Fibroblast of skin of left quadriceps (primary cell): ENCODE measurements at places on chromosomes 2 and 18.

DNA sequence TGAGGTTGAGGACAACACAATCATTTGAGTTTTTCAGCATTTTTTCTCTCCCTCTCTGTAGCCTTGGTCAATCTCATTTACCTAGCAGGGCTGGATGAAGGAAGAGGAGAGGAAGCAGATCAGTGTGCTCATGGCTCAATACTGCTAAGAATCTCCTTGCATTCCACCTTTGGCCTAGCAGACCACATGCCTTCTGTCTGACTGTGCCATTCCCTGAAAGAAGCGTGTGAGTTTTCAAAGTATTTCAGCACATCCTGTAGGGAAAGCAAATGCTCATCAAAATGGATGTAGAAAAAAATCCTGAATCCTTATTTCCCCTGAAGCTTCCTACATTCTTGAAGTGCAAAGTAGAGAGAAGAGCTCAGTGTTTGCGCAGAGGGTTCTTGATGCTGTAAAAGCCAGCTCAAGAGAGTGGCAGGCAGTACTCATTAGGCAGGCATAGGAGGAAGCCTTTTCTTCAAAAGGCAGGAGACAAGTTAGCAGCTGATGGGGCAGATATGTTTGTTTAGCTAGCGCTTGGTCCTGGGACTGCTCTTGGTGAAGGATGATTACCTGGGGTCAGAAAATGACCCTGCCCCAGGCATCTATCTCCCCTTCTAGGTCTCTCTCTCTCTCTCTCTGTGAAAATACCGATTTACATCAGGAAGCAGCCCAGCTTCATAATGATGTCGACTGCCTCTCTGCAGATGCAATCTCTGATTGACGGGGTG, 14.4 kb upstream of the PIK3C3 start:
- DNase-seq, result peak; percentile 88

GRCh38 chr18:63224630-63225029, 94.9 kb downstream of the BCL2 start:
- DNase-seq, result no peak

DNA sequence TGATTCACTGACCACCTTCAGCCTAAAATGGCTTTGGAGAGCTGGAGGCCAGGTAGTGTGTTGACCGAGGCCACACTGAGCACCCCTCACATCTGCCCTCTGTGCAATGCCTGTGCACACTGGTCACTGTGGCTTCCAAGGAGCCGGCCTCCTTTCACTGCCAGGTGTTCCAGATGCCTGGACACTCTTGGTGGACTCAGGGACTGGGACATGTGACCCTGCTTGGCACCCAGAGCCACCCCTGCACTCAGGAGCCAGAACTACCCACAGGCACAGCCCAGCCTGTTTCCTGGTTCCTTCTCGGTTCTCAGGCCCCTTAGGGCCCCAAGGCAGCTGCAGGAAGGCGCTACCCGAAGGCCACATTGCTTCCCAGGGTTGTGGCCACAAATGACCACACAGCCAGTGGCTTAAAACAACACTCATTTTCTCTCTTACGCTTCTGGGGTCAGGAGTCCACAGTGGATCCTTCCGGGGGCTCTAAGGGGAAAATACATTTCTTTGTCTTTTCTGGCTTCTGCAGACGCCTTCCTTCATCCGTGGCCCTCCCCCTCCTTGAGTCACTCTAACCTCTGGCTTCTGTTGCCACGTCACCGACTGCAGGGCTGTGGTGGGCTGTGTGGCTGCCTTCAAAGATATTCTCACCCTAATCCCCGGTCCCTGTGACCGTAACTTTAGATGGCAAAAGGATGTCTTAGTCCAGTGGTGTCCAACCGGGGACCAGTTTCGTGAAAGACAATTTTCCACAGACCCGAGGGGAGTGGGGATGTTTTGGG, 78.6 kb downstream of the ASB1 start:
- DNase-seq, result no peak

GRCh38 chr2:159030674-159031380, 62.4 kb downstream of the TANC1 start:
- DNase-seq, result no peak

- no peak for DNase-seq
These were observed 161.4 kb upstream of the GYPC start for GRCh38 chr2:126494593-126494992.

DNA sequence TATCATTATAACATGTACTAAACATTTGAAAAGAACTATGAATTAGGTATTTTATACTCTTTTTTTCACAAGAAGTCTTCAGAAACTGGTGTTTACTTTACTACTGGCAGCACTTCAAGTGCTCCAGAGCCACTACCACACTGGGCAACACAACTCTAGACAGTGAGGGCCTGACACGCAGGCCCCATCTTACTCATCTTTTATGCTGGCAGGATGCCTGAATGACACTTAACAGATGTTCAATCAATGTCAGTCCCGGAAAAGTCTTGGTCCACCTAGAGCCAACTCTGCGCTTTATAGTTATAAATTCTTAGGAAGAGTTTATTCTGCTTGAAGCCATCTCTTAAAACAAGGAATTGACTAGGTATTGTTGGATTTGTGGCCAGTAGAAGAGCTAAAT, 8.7 kb upstream of the WIPF1 start:
- DNase-seq, result peak; percentile 80

DNA sequence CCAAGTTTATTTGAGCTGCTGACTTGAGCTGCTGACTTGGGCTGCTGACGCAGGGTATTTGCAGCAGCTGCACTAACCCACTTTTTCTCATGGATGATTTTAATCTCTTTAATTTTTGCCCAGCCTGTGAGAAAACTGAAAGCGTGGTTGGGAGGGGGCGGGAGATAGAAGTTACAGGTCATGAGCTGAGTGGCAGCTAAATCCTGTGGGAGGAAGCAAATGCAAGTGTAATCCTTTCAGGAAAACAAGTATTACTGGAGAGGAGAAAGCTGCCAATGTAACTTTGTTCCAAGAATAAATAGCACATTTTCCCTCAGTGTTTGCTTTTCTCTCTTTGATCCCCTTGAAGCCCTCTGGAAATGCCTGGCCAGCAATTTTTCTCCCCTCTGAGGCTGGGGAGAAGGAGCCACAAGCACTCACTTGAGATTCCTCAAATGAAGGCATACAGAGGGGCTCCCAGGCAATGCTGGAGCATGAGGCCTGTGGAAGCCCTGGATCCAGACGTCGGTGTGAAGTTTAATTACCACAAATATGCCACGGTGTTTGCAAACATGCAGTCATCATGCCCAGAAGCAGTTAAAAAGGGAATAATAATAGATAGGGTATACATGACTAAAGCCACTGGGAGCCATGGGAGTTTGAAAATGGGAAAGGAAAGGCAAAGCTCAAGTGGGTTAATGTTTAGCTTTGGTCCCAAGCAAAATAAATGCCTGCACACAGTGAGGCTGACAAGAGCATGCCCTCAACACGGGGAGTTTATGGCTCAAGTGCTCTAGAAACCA, 10.4 kb upstream of the EVA1A start:
- DNase-seq, result no peak

- DNase-seq, result no peak
These were observed 1024.8 kb downstream of the TSN start for GRCh38 chr2:122780251-122780650.

DNA sequence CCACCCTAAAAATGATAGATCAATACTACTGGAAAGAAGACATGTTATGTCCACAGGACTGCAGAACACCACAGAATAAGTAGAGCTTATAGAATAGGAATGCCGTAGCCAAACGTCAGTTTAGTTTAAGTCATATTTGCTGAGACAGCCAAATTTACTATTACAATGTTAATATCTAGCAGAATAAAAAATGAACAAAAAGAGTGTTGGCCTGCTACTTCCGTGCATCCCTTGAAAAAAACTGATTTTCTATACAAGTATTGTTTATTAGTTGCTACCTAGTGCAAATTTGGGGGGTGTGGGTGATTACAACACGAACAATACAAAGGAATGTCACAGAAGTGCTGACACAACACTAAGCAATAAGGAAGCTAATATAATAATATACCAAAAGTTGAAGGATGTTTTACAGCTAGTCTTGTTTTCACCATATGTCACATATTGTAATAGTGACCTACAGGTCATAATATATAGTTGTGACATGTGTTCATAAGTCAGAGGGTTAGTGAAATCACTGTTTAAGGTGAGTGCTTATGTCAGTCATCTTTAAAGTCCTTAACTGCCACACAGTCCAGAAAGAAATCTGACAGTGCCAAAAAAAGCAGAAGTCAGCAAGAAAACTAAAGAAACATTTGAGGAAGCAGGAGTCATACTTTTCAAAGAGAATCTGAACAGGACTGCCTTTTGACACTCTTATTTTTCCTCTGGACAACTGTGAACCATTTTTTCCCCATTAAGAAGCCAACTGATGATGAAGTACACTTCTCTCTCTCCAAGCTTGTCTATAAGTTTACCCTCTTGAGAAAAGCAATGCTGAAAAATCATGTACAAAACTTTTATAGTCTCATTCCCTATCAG, 376.4 kb downstream of the ZEB2 start:
- no peak for DNase-seq

DNA sequence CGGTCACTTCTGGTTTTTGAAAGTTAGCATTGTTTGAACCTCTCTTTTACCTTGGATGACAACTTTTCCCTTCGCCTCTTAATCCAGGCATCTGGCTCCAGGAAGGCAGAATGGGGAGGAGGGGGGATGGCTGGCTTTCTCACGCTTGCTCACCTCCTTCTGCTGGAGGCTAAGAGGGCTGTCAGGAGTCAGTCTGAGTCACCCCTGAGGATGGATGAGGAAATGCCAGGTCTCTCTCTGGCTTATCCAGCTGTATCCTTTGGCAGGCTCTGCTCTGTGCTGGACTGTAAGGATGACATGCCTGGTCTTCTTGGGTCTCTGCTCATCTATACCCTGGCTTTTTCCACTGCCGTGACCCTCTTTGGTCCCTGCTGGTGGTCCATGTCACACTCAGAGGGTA, 142.9 kb upstream of the GYPC start:
- no peak for DNase-seq

GRCh38 chr2:140539242-140539875, 1591.5 kb downstream of the LRP1B start:
- DNase-seq, result no peak

DNA sequence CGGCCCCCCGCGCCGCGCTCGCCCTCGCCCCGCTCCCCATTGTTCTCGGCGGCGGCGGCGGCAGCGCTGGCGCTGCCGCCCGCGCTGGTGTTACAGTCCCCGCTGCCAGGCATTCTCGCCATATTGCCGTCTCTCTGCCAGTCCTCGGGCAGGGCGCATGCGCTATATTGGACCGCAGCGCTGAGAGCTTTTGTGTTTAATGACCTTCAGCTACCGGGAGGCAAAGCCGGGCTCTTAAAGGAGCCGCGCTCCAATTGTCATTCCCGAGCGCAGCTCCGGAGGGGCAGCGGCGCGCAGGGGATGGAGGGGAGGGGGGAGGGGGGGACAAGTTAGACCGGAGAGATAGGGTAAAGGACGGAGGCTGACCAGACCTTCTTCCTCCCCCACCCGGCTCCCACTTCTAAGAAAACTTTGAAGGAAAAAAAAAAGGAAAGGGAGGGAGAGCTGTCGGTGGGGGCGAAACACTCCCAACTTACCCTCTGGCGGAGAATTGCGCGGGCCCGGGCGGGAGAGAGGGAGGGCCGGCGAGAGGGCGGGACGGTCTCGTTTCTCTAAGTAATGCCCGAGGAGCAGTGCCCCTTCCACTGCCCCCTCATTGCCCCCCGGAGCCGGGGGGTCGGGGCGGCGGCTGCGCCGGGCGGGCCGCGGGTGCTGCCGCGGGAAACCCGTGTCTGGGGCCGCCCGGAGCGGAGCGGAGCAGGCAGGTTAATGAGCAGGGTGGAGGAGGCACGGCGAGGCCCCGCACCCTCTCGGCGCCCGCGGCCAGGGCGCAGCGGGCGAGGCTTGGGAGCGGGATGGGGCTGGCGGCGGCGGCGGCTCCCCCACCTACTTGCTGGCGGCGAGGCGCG, at the start of gene KCTD1:
KCTD1 (minus strand) TSS at position 139 of the 848 bp plus-strand sequence; CDS start at position 122, 17 bp downstream.
- DNase-seq, result peak; percentile 76

DNA sequence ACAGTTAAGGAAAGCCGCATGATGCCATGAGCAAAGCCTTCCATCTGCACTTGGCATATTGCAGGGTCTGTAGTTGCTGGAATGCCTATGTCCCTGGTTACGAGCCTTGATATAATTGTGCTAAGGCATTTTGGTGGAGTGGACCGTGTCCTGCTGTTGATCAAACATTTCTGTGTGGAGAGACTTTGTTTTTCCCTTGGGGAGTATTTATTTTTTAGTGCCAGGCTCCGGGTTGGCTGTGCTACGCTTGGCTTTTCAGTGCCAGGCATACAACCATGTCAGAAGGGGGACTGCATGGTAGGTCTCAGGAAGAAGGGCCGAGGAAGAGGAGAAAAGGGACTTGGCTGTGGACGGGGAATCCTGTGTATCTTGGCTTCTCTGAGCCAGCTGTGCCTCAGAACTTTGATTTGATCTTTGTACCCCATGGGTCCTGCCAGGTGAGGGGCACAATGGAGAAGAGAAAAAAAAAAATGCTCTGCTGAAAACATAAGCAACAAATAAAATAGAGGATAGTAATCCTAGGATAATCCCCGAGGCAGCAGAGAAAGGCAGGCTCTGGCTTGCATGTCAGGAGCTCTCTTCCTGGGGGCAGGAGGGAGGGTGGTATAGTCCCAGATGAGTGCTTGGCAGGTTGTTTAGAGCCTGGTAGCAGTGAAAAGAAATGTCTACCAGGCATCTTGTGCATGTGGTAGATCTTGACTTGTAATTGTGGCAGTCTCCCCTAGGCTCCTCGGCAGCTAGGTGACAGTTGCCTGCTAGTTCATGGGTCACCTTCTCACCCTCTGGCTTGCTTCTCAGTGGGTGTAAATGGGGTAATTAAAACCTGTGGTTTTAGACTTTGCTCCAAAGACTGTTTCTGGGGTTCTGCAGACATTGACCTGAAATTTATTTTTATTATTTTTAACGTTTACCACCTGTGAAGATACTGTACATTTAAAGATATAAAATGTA, 233.0 kb downstream of the NEDD4L start:
- DNase-seq, result no peak

GRCh38 chr18:59155153-59155552, 15.5 kb downstream of the SEC11C start:
- DNase-seq, result peak; percentile 24

DNA sequence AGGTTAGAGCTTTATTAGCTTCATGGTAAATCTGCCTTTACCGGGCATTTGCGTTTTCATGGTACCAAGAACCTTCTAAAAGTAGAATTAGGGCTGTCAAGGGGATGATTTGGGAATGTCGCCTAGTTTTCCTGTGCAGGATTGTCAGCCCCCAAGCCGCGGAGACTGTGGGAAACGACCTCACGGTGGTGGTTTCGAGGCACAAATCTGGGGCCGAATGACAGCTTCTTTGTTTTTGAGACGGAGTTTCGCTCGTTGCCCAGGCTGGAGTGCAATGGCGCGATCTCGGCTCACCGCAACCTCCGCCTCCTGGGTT, 615 bp upstream of the USP39 start:
- DNase-seq, result no peak

GRCh38 chr2:88874063-88874657, 182.7 kb downstream of the RPIA start:
- DNase-seq, result peak; percentile 17
